Uterus (tissue), 4 donors: ENCODE measurements at places on chromosomes 7 and 10. TPM values are rescaled to one million over a fixed set of nuclear protein-coding genes. Genes with fewer than 3 reads are reported as not detected.

GRCh38 chr10:31095677-31096560 is 64.3 kb upstream of the ZNF438 start:
- no peak for DNase-seq

- DNase-seq, result no peak
These were observed 104.7 kb downstream of the NPSR1 start for GRCh38 chr7:34762764-34763163.

DNA sequence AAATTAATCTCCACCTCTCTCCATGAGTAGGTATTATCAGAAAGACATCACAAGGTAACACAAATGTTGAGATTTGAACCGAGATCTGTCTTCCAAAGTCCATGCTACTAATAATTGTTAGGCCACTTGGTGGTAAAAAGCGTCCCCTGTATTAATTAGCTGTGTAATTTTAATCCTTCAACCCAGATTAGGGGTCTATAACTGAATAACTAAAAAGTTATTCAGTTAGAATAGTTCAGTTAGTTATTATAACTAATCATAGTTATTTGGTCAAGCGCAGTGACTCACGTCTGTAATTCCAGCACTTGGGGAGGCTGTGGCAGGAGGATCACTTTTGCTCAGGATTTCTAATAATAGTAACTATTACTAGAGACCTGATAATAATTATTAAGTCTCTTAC is 5.6 kb downstream of the PDSS1 start:
- no peak for DNase-seq

DNA sequence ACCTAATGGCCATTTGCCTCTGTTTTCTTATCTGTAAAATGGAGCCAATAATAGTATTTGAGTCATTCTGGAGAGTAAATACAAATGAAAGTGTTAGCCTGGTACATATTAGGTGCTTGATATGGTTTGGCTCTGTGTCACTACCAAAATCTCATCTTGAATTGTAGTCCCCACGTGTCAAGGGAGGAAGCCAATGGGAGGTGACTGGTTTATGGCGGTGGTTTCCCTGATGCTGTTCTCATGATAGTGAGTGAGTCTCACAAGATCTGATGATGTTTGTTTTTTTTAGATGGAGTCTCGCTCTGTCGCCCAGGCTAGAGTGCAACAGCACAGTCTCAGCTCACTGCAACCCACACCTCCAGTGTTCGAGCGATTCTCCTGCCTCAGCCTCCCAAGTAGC is 194.0 kb upstream of the SEMA3E start:
- no peak for DNase-seq

DNA sequence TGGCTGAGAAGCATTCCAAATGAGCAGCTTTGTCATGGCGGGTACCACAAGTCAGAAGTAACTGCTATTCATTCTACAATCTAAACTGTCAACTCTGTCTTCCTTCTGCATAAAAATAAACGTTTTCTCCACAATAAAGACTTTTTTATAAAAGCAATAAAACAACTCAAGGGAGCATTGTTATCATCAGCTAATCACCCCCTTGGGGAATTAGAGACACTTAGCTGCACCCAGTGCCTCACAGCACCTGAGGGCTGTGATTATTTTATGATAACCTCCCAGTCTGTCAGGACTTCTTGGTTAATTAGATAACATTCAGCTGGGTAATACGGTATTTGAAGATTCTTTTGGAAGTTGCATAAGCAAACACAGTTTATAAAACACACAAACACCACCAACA is 155.6 kb downstream of the PPP1R3A start:
- DNase-seq, result no peak

The MOGAT3 gene
- not detected for total RNA-seq

DNA sequence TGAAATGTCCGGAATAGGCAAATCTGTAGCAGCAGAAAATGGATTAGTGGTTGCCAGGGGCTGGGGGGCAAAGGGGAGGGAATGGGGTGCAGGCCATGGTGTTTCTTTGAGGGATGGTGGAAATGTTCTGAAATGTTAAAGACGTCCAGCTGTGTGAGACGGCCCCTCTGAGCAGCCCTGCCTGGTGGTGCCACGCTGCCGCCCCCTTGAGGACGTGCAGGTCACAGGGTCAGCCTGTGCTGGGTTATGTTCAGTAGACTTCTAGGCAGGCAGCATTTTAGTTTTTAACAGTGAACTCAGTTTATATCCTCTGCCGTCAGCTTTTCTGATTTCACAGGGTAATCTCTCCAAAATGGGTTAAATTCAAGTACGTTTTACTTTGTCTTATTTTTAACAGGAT is 9.4 kb downstream of the NUB1 start:
- DNase-seq, result no peak

DNA sequence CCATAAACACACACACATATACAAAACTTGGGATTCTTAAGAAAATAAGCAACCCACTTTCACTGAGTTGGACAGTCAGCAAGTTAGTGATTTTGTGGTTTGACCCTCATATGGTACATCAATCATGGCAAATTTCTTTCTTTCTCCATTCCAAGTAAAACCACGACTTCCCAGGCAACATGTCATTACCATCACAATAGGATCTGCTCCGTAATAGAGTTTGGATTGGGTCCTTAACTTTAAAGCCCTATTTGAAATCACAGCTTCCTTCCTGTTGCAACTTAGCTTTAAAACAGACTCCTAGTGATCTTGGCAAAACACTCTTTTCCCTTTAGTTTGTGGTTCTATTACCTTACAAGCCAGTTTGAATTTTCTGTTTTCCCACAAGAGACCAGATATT is 483.6 kb downstream of the INHBA start:
- DNase-seq, result no peak

DNA sequence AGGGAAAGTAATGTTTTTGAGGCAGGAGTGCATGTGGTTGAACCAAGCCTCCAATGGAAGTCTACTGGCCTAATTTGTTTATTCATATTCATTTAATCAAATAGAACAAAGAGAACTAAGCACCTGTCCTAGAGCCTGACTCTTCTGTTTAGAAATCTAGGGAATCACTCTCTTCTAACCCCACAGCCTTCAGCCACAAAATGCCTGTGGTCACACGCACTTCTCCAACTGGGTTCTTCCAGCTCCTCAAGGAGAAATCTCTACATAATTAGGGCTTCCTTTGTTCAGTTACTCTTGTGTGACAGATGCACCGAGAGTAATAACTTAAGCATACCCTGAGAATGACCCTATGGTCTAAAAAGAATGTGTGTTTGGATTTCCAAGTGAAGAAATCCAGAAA is 133.7 kb upstream of the NAMPT start:
- no peak for DNase-seq

- peak; percentile 30 for DNase-seq
These were observed 7.7 kb downstream of the CLCN1 start for GRCh38 chr7:143323653-143324052.

DNA sequence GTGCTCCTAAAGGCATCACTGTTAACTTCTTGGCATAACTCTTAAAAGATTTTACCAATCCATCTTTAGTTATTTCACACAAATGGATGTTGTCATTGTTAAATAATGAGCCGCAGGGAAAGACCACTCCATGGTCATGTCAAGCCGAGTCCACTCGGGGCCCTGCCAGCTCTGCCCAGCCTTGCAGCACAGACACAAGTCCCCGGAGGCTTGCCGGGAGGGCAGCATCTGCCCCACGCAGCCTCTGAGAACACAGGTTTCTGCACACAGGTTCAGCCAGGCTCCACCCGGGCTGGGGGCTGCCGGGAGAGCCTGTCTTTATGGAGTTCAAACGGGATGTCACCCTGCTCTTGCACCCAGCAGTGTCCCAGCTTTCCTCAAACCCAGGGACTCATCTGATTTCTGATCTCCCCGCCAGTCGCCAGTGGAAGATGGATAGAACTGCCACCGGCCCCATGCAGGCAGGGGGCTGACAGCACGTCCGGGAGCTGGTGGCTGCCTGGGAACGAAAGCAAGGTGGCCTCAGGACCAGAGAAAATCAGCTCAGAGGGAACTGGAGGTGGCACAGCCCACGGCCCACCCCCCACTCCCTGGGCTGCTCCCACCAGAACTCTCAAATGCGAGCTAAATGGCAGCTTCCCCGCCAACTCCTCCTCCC is 156.2 kb downstream of the TCERG1L start:
- no peak for DNase-seq

The NUTM2E gene
- total RNA-seq, result not detected

- DNase-seq, result no peak
These were observed 63.5 kb upstream of the C10orf90 start for GRCh38 chr10:126734015-126734414.

- DNase-seq, result no peak
These were observed 35.4 kb upstream of the GPAM start for GRCh38 chr10:112218960-112219359.
